Activated T-helper 1 cell treated with anti-CD3 and anti-CD28 coated beads, Interleukin-2, amount 50 U/mL, for 16 hours (primary cell): ENCODE measurements at places on chromosomes 1 and 21.

DNA sequence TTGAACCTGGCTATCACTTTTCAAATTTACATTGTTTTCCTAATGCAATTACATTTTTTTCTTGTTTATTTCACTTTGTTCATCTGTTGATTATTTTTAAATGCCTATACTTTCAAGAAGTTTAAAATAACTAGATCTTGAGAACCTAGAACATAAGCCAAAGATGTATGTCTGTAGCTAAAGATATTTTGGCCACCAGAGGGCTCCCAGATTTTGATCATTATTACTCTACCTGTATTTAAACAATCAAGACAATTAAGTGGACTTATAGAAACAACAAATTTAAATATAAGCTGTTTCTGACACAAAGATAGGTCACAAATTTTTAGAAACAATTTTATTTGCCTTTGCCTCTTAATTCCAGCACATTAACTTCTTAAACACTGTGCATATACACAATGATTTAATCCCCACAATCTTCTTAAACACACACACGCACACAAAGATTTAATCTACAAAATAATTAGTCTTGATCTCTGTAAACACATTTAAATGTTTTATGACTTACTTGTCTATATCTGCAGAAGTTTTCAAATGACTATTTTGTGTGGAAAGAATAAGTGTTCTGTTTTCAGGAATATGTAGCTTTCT, 380.0 kb downstream of the DSCAM start:
- DNase-seq, result no peak

GRCh38 chr1:56081173-56081572, 498.2 kb downstream of the PLPP3 start:
- DNase-seq, result no peak

GRCh38 chr1:93033785-93034184, 45.3 kb upstream of the MTF2 start:
- no peak for DNase-seq

DNA sequence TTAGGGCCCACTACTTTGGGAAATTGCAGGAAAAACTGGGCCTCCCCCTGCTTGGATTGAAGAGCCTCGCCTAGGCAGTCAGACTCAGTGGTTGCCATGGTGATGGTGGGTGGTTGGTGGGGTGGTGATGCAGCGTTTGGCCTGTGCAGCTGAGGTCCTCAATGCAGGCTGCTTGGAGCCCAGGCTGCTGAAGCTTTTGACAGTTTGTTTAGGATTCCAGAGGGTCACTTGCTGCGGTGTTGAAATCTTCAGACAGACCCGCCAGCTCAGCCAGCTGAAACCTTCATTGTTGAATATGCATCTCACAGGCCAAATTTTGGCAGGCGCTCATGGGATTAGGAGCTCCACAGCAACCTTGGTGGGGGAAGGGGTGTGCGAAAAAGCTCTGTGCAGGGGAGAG, 67.9 kb downstream of the CACNA1E start:
- no peak for DNase-seq

DNA sequence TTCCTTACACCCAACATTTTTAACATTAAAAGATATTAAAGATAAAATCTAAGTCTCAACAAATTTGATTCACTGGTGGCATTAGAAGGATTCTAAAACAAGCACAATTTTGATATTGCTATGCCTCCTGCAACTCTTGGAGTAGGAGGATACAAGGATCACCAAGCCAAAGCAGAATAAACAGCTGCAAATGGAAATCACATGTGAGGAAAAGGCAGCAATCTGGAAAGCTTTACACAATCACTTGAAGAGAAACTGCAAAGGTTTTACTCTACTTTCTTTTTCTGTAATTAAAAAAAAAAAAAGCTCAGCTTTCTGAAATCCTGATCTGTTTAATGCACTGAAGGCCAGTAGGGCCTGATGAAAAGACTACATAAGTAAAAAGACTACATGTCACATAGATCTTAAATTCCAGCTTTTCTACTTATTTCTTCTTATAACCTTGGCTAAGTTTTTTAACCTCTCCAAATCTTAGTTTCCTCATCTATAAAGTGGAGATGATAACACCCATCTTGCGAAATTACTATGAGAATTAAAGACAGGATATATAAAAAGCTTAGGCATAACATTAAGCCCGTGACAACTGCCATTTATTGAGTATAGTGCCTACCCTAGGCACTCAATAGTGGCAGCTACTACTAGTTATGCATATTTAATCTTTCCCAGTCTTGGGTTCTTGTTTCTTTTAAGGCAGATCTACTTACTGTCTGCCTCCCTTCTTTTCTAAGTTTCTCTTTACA, 73.5 kb downstream of the EPS15 start:
- no peak for DNase-seq

DNA sequence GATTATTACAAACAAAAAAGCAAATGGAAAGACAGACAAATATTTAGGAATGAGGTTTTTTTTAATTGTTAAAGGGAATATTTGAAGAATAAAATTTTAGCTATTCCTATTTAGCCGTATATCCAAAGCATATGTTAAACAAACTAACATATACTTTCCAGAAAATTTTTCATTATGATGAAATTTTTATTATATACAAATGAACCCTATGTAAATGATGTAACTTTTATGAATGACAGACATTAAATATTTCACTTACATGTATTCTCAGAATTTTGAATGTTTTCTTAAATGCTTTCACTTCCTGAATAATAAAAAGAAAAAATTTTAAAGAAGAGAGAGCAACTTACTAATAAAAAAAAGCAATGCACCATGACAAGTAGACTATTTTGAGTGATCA, 15.8 kb downstream of the LHX9 start:
- no peak for DNase-seq
